Muscle of leg (tissue), 16 donors: ENCODE measurements at places on chromosomes 7 and 10. TPM values are rescaled to one million over a fixed set of nuclear protein-coding genes. Genes with fewer than 3 reads are reported as not detected.

TMEM196 gene
- total RNA-seq: 0.04 TPM

ZNF239 gene
- 8.2 TPM for total RNA-seq

TMEM273 gene
- 9.5 TPM for total RNA-seq

GJD4 gene
- total RNA-seq: 2.0 TPM

ZNF365 gene
- total RNA-seq: 0.13 TPM

HOXA10 gene
- 21.2 TPM for total RNA-seq

AMPH gene
- total RNA-seq: 7.7 TPM

HOXA1 gene
- total RNA-seq: 0.58 TPM

OGDH gene
- total RNA-seq: 42.9 TPM

SRGN gene
- total RNA-seq: 22.1 TPM

PARP12 gene
- total RNA-seq: 9.1 TPM

HTR7 gene
- total RNA-seq: 0.18 TPM
